Activated CD4-positive, alpha-beta T cell treated with anti-CD3 and anti-CD28 coated beads for 1 hour (primary cell): ENCODE measurements at places on chromosomes 4 and X.

DNA sequence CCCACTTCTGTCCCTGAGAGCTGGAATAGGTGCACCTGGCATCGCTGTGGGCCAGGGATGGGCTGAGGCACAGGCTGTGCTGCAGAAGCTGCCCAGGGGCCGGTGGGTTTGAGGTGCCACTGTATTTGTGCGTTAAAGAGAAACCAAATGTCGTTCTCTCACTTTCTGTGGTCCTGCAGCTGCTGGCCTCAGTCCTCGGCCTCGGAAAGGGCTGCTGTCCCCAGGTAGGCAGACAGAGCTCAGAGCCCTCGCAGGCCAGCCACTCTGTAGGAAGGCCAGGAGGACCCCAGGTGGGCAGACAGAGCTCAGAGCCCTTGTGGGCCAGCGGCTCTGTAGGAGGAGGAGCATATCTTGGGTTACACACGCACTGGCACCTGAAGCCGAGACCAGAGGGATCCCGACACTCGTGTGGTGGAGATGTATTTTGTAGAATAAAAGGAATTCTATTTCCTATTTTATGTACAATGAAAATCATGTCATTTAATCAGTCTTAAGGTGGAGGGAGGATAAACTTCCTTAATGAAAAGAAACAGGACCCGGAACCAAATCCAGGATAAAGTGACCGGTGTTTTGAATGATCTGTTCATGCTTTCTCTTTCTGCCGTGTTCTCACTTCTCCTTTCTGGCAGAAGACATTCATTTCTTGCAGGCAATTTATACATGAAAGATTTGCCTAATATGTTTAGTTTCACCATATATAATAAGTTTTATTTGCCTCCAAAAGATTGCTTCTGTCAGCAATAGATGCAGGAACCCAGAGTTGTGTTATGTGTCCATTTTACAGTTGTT, 54.4 kb upstream of the HGFAC start:
- no peak for DNase-seq

- DNase-seq: no peak
These were observed 59.0 kb downstream of the FAM13A start for GRCh38 chr4:88998001-88998400.

DNA sequence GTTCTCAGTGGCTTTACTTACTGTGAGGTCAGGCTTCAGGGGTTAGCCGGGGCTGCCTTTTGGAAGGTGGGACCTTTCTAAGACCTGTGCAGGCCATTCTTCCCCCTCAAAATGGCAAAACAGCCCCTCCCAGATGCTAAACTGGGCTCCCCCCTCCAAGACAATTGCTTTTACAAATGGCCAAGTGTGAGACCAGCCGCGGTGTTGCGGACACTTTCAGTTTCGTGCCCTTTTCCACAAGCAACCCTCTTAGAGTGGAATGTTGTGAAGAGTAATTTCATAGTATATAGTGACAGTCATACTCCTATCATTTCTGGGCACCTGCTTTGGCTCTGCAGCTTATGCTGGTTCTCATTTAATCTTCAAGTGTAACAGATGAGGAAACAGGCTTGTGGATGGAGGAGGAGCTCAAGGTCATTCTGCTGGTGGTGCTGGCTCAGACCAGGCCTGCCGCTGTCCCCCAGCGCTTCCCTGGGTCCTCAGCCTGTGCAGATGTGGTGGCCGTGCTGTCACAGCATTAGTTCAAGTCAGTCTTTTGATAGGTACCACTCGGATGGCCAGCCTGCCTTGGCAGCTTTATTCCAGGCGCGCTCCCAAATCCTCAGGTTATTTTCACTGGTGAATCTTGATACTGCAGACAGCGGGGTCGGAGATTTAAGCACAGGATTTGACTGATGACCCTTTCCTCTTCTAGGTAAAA, 55.0 kb upstream of the TADA2B start:
- DNase-seq: no peak

GRCh38 chr4:41141900-41142299, 72.4 kb downstream of the APBB2 start:
- no peak for DNase-seq

GRCh38 chr4:8524595-8525382, 55.4 kb upstream of the GPR78 start:
- no peak for DNase-seq

GRCh38 chr4:44237643-44238042, 211.0 kb downstream of the KCTD8 start:
- DNase-seq: no peak

DNA sequence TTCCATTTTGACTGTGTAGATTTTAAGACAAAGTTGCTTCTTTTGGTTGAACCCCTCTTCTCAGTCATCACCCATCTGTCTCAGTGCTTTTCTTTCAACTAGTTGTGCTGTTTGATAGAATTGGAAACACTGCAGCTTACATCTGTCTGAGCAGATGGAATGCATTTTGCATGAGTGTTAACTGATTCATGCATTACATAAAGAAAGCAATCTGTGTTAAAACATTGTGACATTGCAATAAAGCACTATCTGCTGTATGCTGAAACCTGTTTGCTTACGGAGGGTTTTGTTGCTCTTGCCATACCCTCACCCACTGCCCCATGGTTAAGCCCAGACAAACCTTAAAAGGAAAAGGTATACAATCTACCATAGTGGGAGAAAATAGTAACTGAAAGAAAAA, 47.4 kb downstream of the NRK start:
- no peak for DNase-seq

DNA sequence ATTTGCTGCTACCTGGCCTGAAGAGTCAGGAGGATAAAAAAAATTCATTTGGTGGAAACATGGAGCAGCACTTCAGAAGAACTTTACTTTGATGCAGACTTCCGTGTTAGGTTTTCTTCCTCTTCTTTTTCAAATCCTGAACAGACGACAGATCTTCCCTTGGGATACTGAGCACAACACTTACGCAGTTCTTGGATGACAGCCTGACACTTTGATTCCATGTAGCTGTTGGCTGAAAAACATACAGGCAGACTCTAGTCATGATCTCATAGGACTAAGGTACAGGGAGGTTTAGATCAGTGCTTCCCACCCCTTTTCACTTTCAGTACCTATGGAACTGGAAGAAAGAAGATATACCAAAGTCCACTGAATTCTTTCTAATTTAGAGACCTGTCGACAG, 9.2 kb downstream of the CMC4 start:
- DNase-seq: no peak

DNA sequence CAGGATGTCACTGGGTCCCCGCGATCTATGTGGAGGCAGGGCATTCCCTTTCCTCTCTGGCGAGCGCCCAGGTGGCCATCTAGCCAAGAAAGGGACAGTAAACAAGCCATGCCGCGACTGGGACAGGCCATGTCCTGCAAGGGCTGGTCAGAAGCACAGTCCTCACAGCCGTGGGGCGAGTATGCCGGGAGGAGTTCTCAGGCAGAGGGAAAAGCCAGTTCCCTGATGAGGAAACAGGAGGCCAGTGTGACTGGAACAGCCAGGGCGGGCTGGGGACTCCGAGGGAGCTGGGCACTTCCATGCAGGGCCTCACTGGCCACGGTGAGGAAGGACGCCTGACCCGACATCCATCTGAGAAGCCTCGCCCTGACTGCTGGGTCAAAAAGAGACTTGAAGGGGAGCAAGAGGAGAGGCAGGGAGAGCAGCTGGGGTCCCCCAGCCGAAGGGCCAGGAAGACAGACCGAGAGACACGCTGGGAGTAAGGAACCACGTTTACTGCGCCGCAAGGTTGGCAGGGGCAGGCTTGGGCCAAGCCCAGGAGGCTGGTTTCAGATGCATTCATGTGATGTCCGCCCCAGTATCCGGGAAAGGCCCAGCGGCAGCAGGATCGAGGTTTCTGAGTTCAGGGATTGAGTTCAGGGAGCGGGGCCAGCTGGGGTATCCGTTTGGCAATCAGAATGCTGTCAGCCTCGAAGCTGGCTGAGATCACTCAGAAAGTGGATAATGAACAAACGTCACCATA, 15.0 kb downstream of the CFAP99 start:
- DNase-seq: no peak

DNA sequence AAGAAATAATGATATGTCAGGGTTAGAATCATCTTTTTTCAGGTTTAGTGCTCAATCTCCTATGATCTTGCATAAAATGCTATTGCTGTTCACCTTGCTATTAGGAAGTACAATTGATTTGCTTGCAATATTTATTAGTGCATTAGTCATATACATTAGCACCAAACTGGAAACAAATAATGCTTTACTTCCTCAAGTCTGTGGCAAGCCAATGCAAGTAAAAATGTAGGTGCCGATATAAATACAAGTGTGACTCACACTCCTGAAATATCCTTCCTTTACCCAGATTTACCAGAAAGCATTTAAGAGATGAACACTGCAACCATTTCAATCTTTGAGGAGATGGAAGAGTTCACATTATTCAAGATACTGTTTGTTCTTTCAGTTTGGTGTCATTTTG, 1487.7 kb upstream of the ADGRL3 start:
- no peak for DNase-seq

- DNase-seq: no peak
These were observed at the start of gene ARSJ for GRCh38 chr4:113979148-113979904. ARSJ (minus strand) TSS chr4:113979647; CDS start chr4:113978834, 813 bp downstream.

- DNase-seq: no peak
These were observed 53.4 kb downstream of the IRF2 start for GRCh38 chr4:184420881-184421416.

GRCh38 chr4:107219681-107220080, 183.6 kb upstream of the DKK2 start:
- no peak for DNase-seq

GRCh38 chr4:6011686-6012085, 6.5 kb downstream of the C4orf50 start:
- no peak for DNase-seq

DNA sequence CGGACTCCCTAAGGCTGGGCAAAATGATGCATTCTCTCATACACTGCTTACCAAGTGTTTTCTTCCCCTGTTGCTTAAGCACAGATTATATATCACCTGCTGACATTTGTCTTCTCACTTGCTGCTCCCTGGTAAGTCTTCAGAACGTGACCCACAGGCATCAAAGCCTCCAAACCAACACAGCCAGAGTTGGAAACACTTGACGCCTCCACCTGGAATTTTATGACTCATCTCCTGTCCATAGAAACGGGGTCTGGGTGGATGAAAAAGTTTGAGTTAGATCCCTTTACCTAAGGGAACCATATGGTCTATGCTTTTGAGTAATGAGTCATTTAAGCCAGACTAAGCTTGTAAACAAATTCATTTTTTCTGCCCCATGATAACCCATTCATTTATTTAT, 251.6 kb downstream of the USP46 start:
- DNase-seq: no peak

- no peak for DNase-seq
These were observed 25.8 kb downstream of the ADRA2C start for GRCh38 chr4:3791910-3792542.
